Right renal pelvis (tissue), 4 donors: ENCODE measurements at places on chromosomes 2 and 18.

DNA sequence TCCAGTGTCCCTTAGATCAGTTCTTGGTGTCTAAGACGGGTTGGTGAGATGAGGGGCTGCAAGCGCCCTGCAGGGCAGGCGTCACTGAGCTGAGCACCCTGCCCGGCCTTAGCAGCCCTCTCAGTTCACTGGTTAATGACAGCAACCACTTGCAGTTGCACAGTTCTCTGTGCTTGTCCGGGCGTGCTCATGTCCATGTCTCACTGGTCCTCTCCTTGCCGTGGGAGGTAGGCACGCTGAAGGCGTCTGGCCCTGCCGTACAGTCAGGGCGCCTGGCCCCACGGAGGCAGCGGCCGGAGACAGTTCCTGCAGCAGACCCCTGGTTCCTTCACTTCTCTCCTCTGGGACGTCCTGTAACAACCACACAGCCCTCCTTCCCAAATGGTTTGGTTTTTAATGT lies 75.3 kb downstream of the ARHGEF4 start:
- DNase-seq: no peak

DNA sequence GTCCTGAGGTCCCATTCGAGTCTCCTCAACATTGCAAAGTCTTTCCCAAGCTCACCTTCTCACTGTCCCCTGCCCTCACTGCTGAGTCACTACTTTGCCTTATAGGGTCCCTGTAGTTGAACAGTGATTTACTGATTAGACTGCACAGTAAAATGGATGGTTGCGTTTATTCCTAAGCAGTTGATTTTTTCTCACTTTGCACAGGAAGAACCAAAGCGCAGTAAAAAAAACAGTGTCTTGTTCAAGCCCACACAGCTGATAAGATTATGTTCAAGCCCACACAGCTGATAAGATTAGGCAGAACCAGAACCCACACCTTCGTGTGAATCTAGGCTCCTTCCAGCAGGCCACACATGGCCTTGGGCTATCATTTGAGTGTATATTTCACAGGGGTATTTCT lies 215.3 kb upstream of the COPS8 start:
- DNase-seq: no peak

DNA sequence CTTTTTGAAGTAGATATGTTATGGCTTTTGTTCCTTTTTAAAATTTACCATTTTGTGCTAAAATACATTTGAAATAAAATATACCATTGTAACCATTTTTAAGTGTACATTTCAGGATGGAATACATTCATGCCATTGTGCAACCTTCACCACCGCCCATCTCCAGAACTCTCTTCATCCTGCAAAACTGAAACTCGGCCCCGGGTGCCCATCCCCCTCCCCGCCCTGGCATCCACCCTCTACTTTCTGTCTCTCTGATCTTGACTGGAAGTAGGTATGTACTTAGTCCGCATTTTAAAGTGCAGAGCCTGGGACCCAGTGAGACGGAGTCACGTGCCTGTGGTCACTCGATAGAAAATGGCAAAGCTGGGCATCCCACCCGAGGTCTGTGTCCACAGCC lies 45.6 kb downstream of the DIPK1C start:
- DNase-seq: no peak

GRCh38 chr2:57806449-57806968 lies 240.1 kb upstream of the VRK2 start:
- DNase-seq: no peak

- DNase-seq: no peak
Observed at GRCh38 chr2:20567159-20567925, 83.6 kb downstream of the HS1BP3 start.

GRCh38 chr2:95353055-95353575 lies 49.4 kb upstream of the FAHD2A start:
- no peak for DNase-seq

DNA sequence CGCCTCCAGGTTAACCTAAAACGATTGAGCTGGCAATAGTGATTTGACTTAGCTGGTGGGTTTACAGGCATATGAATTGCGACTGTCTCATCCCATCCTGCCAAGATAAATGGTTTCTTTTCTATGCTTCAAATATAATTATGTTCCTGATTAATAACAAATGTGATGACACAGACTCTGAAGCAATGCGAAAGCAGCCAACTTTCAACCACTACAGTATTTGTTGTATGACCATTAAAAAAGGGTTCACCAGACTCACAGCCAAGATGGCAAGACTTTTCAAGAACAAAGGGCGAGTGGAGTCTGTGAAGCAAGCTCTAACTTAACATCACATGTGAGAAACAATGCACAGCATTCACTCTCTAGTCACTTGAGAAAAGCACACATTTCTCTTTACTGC lies 186.6 kb downstream of the PID1 start:
- no peak for DNase-seq

- DNase-seq: no peak
Observed at GRCh38 chr2:70991742-70992141, 2.9 kb downstream of the TEX261 start.

DNA sequence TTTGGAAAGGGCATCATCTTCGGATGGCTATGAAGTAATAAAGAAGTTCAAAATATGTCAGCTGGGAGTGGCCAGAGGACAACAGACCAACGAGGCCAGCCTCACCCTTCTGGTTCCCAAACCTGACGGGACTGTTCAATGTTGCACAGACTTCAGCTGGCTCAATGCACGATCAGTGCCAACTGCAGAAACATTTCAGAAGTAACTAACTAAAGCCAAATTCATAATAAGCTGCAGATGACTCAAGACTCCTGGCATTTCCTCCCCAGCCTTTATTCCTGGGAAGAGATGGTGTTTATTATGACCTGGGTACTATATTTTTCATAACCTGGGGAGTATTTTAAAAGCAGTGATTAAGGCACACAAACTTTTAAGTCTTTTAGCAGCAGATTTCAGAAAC lies 3.8 kb upstream of the ATP6V1C2 start:
- DNase-seq: no peak

DNA sequence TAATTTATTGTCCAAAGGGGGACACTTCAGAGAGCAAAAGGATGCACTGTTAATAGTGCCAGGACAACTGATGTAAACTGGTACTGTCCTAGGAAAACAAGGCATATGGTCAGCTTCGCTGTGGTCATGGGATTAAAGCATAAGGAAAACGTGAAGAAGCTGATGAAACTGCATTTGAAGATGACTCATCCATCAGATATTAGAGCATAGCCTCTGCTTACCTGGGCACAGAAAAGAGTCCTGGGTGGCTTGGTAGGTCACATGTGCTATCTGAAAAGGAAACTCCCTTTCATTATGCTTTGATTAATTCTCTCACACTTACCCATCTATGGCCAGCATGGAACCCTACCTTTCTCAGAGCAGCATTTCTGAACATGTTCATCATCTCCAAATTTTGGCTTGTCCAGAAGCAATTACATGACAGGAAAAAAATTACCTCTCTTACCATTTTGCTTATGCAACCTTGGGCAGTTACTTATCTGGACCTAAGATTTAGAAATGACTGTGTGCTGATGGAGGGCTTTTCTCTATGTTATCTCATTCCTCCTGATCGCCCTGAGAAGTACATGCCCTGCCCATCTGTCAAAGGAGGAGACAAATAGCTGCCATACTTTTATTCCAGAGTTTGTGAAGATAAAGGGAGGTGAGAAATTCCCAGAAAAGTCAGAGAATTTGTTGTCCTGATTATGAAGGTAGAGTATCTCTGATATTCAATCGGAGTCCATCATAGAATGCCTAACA lies 275.3 kb upstream of the SLC14A2 start:
- DNase-seq: no peak

- DNase-seq: no peak
Observed at GRCh38 chr2:151271824-151272223, 10.2 kb upstream of the RBM43 start.

DNA sequence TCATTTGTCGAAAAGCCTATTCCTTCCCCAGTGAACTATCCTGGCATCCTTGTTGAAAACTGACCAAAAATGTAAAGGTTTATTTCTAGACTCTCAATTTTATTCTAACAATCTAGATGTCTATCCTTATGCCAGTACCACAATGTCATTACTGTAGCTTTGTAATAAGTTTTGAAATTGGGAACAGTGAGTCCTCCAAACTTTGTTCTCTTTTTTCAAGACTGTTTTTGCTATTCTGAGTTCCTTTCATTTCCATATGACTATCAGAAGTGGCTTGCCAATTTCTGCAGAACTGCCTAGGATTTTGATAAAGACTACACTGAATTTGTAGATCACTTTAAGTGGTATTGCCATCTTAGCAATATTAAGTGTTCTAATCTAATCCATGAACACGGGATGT lies 9.7 kb downstream of the STARD7 start:
- no peak for DNase-seq

DNA sequence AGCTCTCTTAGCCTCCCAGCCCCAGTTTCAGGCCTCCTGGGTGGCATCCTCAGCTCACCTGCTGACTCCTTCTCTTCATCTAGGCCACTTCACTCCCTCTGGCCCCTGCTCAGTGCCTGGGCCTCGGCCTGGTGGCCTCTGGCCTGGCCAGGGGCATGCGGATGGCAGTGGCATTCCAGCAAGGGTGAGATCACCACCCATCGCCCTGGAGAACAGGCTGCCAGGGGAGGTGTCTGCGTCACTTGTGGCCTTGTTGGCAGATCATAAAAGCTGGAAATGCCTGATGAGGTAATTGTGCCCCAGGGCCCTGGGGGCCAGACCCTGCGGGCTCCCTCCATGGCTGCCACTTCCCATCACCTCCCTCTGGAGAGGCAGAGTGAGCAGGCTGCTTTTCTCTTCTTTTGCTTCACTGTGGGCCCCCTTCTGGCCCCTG lies 72.5 kb upstream of the SMAD2 start:
- DNase-seq: no peak

GRCh38 chr2:136239079-136239685 lies 121.2 kb upstream of the CXCR4 start:
- DNase-seq: no peak

DNA sequence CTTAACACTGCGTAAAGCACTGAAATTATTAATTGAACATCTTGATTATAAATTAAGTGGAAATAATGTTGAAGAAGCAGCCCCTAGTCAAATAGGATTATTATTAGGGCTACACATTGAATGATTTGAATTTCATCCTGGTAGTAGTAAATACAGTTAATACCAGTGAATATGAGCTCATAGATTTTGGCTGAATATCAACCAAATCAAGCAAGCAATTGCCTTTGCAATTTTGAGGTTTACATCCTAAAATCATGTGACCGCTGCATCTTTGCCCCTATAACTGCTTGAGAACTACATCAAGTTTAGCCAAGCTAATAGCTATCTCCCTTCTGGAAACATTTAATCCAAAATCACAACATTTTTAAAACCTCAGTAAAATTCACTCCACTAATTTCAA lies 801.2 kb upstream of the PIK3C3 start:
- DNase-seq: no peak

DNA sequence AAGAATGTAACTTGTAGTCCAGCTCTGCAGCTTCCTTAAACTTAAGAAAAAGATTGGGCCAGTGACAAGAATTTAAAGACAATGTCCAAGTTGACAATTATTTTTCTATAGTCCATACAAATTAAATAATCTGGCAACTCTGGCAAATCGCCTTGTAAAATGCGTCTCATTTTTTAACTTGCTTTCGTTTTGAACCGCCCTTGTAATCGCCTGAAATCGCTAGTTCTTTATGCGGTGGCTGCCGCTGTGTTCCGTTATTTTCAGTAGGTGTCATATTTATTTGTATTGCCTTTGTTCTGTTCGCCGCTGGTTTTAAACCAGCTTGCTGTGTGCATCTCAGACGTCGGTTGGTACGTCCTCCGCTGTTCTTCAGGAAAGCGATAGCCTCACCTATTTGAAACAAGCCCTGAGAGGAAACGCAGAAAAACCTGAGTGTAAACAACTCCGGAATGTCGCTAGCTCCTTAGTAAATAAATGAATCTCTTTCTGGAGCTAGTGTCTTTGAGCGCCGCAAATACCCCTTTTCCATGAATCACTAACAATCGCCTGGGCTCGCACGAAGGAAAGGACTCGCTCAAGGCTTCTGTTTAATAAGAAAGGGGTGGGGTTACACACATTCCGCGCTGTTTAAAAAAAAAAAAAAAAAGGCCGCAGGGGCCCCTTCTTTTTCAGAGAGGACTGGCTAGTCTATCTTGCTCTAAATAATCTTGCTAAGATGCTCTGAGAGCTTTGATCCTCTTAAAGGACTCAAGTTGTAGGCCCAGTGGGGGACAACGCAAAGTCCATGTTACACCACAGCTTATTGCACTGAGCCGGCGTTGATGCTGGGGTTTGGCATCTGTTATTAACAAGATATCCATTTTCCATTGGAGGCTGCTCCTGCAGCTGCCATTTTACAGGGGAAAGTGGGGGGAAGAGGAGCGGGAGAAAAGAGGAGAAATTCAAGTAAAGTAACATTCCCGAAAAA lies 3.0 kb downstream of the HOXD8 start:
- no peak for DNase-seq

- DNase-seq: no peak
Observed at GRCh38 chr2:146244131-146244530, 1600.7 kb upstream of the ACVR2A start.

DNA sequence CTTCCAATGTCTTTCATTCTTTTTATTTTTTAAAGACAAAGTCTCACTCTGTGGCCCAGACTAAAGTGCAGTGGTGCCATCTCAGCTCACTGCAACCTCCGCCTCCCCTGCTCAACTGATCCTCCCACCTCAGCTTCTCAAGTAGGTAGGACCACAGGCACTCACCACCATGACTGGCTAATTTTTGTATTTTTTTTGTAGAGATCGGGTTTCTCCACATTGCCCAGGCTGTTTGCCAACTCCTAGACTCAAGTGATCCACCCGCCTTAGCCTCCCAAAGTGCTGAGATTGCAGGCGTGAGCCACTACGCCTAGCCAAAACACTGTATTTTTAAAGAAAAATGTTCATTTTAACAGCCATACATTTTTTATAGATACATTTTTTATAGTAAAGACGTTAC lies 12.7 kb downstream of the GCKR start:
- DNase-seq: no peak

- no peak for DNase-seq
Observed at GRCh38 chr2:227207573-227207972, 43.1 kb downstream of the COL4A3 start.

DNA sequence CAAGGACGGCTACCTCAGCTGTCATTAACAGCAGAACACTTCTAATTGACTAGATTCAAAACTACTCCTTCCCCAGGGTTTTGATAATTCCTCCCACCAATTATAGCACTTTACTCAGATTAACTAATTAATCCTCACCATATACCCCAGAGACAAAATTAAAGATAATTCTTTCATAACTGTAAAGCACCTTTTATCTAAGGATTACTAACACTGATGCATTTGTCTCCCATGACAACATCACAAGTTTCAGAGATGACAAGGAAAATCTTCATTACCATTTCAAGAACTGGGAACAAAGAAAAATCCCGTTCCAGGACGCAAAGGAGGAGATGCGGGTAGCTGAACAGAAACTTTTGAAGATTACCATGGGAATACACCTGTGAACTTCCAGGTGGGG lies 129.4 kb upstream of the ITGA6 start:
- DNase-seq: no peak

GRCh38 chr2:64439194-64439593 lies 14.8 kb upstream of the LGALSL start:
- DNase-seq: no peak

DNA sequence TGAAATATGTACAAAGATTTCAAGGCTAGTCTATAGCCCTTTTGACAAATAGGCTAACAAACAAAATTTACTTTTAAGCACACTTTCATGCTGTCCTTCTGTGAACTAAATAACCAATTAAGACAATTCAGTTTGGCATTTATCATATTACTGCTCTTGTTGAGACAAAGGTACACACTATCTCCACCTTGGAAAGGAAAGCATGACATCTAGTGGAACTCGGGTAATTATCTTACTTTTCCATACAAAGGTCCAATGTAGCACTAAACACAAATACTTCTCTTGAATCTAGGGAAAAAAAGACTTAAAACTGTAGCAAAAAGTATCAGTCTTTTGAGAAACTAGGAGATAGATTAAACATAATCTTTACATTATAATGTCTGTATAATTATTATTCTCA lies 125.0 kb upstream of the CD226 start:
- DNase-seq: no peak

GRCh38 chr2:178392215-178392614 lies 58.8 kb downstream of the PRKRA start:
- DNase-seq: no peak
